SW 1271 (cell line): ENCODE measurements at places on chromosomes 2 and 18.

- DNase-seq, result peak; percentile 32
These were observed 600 bp downstream of the RALB start for GRCh38 chr2:120253021-120253882.

DNA sequence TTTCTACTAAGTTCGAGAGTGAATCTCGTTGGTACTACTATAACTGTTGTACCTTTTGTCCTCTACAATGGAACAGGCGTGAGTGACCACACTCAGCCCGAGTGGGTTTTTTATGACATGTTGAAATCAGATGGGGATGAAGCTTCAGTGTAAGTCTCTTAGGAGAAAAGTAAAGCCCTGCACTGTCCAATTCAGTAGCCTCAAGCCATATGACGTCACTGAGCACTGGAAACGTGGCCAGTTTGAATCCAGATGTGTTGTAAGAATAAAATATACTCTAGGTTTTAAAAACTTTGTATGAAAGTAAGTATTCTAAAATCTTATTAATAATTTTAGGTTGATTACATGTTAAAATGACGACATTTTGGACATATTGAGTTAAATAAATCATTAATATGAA lies 101.7 kb upstream of the SP3 start:
- DNase-seq, result no peak

GRCh38 chr18:41436772-41437171 lies 518.3 kb upstream of the PIK3C3 start:
- no peak for DNase-seq

GRCh38 chr2:38907242-38907641 lies 17.6 kb downstream of the ARHGEF33 start:
- no peak for DNase-seq

DNA sequence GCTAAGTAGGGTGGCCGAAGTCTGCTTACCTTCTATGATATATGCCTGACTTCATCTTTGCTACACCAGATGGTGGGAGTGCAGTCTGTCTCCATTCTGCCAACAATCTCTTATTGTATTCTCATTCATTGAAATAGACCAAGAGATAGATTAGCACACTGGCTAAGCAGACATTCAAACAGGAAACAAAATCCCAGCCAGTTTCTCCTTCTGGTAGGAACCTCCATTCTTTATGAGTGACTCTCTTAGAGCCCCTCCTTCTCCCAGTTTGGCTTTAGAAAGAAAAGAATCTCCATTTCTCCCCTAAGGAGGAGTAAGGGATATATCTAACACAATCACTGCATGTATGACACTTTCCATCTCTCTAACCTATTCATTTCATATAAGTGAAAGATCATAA lies 118.9 kb upstream of the COL5A2 start:
- no peak for DNase-seq

DNA sequence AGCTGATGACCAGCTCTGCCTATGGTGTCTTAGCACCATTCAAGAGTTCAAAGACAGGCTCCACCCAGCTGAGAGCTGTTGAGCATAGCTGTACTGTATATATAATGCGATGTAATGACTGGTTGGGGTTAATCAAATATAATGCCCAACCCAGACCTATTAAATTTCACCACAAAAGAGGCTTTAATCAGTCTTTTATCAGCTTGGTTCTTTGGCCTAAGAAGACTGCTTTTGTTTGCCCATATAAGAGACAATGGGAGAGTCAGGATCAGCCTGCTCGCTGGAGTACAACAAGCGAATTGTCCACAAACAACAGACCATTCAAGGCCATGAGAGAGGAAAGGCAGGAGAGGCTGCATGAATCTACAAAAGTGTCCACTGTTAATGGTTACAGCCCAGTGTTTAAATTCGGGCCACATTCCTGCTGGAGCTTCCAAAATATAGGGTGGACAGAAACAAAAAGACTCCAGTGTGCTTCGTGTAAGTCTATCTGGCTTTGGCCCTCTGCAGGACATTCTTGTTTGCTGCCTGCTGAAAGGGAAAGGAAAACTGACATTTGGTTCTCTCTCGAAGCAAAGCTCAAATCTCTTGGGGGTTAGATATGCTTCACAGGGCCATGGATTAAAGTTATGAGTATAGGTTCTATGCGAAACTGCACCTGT lies 299.0 kb upstream of the FBXO11 start:
- DNase-seq, result no peak

GRCh38 chr18:3623769-3624545 lies 174.0 kb downstream of the TGIF1 start:
- DNase-seq, result peak; percentile 93

DNA sequence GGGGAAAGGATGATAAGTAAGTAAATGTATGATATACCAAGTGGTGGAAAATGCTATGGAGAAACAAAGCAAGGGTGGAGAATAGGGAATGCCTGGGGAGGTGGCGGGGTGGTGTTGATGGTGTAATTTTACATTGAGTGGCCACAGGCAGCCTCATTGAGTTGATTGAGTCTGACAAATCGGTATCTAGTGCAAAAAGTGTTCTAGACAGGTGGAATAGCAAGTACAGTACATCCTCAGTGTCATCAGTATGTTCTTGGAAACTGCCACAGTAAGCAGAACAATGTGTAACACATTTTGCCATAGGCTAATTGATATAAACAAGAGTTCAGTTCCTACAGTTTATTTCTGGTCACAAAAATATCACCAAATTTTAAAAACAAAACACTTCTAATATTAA lies 46.4 kb downstream of the UGP2 start:
- DNase-seq, result no peak

DNA sequence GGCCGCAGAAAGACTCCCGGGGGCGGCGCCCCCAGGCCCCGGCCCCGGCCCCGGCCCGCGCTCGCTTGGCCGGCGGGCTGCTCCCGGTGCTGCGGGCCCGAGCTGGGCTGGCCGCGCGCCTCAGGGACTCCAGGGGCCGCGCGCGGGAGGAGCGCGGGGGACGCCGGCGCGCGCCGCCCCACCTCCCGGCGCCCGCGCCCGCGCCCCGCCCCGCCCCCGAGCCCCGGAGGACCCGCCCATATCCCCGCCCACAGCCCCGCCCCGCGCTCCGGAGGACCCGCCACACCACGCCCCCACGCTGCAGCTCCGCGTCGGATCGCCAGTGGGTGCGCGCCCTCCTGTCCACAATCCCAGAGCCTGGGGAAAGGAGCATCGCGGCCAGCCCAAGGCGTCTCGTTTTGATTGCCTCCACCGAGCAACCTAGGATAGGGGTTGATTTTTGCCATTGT lies at the start of gene PARD6G:
TSS of gene PARD6G (minus strand) at position 122 of the 449 bp plus-strand sequence. CDS start 166 bp downstream, outside the sequence.
- DNase-seq, result peak; percentile 61

- peak; percentile 50 for DNase-seq
These were observed 29.3 kb upstream of the DUSP2 start for GRCh38 chr2:96174251-96175144.

DNA sequence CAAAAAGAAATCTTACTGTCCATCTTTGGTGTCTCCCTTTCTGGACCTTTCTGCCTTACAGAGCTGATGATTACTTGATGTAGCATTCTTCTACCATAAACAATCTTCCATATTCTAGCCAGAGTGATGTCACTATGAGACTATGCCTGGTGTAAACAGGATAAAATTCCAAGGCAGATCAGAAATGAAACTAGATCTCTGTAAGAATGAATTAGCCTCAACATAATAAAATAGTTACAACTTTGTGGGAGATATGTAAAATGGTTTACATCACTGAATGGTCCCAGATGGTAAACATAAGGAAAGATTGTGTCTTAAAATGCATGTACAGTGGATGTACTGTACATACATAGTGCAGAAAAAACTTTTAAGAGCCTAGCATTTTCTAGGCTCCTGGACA lies 112.3 kb upstream of the ZNF521 start:
- DNase-seq, result no peak

DNA sequence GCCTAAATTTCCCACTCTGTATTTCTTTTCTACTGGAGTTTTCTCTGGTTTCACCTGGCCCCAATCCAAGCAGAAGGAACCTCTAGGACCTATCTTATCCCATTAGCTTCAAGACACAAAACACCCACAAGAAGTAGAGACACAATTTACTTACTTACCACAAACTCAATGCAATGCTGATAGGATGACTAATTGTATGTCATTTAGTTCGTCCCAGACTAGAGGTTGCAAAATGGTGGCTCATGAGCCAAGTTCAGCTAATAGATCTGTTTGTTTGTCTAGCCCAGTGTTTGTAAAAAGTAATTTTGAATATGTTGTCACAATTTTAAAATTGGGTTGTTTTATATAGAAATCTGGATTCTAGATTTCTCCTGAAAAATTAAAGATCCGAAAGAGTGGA lies 34.7 kb upstream of the ZSWIM2 start:
- no peak for DNase-seq

DNA sequence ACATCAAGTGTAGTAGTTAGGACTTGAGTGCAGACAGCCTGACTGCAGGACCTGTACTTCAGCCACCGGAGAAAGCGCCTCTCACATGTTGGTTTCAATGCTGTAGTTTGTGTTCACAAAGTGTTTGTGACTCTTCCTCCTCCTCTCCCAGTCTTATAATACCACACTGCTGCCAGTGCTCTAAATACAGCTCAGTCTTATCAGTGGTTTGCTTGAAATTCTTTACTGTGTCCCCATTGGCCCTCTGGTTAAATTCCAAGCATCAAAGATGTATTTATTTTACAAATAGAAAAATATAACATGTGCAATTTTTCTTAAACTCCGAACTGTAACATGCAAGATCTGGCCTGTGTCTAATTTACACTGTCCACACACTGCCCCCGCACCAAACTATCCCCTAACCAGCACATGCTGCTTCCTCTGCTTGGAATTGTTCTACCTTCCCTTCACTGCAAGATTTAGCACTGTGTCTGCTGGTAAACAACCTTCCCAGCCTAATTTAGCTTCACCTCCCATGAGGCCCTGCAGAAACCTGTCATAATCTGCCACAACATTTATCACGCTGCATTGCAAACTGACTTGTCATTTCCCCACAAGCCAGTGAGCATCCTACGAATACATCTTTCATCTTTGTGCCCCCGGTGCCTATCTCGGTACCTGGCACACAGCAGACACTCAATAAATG lies 77.1 kb downstream of the SUMO1 start:
- no peak for DNase-seq

DNA sequence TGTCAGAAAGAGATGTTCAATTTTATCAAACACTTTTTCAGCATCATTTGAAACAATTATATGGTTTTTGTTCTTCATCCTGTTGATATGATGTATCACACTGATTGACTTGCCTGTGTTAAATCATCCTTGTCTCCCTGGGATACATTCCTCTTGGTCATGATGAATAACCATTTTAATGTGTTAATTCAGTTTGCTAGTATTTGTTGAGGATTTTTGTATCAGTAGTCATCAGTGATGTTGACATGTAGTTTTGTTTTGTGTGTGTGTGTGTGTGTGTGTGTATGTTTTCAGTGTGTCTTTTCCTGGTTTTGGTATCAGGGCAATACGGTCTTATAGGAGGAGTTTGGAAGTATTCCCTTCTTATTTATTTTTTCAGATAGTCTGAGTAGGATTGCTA lies 325.4 kb downstream of the ZNF804A start:
- DNase-seq, result no peak

DNA sequence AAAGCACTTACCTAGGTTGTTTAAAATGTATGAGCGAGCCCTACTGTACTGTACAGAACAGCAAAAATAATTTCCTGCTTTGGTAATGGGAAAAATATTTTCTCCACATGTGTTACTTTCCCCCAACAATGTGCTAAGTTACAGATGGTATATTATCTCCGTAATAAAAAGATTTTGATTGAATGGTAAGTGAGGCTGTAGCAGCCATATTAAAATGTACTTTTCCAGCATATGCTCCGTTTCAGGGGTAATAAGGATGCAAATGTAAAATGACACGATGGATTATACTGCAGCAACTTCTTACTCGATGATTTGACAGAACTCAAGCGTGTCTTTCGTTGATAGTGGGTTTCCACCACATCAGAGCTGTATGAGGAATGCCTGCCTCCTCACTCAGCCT lies 50.5 kb downstream of the OSBPL6 start:
- no peak for DNase-seq

DNA sequence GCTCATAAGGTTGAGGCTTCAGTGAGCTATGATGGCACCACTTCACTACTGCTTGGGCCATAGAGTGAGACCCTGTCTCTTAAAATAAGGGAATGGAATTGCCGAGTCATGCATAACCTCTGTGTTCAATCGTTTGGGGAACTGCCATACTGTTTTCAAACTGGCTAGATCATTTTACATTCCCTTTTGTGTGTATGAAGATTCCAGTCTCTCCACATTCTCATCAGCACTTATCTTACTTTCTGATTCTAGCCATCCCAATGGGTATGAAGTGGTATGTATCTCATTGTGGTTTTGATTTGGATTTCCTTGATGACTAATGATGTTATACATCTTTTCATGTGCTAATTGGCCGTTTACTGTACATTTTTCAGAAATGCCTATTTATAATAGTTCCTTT lies 23.7 kb downstream of the MARCHF7 start:
- no peak for DNase-seq

DNA sequence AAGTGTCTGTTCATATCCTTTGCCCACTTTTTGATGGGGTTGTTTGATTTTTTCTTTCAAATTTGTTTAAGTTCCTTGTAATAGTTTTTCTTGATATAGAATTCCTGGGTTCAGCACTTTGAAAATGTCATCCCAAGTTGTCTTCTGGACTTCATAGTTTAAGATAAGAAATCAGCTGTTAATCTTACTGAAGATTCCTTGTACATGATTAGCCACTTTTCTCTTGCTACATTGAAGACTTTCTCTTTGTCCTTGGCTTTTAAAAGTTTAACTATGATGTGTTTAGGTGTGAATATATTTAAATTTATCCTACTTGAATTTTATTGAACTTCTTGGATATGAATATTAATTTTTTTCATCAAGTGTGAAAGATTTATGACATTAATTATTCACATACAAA lies 387.2 kb upstream of the CWC22 start:
- no peak for DNase-seq

GRCh38 chr2:15271941-15272542 lies 289.1 kb downstream of the NBAS start:
- no peak for DNase-seq

DNA sequence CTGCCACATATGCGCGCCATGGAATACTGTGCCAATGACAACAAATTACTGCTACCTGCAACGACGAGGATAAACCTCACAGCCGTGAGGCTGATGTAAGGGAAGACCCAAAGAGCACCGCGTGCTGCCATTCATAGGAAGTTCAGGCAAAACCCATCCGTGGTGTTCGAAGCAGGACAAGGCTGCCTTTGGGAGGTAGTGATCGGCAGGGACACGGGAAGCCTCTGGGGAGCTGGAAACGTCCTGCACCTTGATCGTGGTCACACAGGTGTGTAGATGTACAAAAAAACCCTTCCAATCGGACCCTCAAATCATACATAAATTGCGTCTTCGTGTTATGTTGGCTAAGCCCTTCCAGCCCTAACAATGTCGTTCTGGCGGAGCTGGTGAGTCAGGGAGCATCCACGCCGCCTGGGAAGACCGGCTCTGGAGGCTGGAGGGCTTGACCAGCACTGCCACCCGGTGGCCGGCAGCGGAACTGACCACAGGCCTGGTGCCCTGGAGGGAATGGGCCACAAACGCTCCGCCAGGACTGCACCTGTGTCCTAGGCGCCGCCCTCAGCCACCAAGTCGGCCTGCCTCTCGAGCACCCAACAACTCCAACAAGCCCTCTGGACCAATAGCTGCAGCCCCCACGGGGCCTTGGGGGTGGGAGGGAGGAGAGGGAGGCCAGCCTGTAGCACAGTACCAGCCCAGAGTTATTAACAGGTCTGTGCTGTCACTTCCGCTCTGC lies 4.1 kb upstream of the NEURL3 start:
- peak; percentile 68 for DNase-seq

- DNase-seq, result no peak
These were observed 8.2 kb downstream of the TEKT4 start for GRCh38 chr2:94879314-94879981.

- no peak for DNase-seq
These were observed 20.4 kb upstream of the LYG2 start for GRCh38 chr2:99275882-99276281.

GRCh38 chr2:36290306-36290856 lies 65.2 kb upstream of the CRIM1 start:
- DNase-seq, result no peak
